Kidney tubule cell (primary cell): ENCODE measurements at places on chromosomes 3 and 15.
A peak's percentile ranks its signal among the peaks of the same experiment; 100 is the strongest.

GRCh38 chr3:143963946-143964345, 7.7 kb upstream of the DIPK2A start:
- no peak for DNase-seq

- DNase-seq: no peak
Observed at GRCh38 chr3:129095285-129095684, 26.3 kb downstream of the RAB43 start.

- peak; percentile 29 for DNase-seq
Observed at GRCh38 chr3:28328188-28329151, 20.1 kb upstream of the ZCWPW2 start.

DNA sequence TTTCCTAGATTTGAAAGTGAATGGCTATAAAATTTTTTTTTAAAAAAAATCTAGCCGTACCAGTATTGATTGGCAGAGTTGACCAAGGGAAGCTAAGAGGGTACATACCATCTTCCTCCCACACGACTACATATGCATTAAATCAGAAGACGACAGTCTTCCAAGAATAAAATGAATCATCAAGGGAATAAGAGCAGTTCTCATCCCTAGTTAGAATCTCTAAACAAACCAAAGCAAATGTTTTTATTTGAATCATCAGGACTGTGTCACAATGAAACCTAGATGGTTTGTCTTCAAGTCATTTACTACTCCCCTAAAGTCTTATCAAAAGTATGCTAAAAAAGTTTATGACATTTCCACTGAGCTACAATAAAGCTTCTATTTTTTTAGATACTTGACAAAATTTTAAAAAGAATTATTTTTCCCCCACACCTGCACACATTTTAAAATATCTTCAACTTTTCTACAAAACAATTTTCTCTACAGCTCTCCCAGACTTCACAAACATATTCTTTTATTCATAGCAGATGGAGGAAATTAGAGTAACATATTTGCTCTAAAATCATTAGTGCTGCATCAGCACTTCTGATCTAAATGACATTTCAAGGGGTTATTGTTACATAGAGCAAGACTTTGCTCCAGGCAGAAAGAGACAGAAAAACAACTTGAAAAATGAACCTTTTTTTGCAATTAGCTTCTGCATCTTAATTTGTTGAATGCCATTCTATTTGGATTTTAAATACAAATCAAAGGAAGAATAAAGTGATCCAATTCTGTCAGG, 547.1 kb downstream of the FHIT start:
- DNase-seq: peak; percentile 12

GRCh38 chr3:70049761-70050160, 50.2 kb downstream of the SAMMSON start:
- peak; percentile 19 for DNase-seq

GRCh38 chr3:17063596-17063995, 178.8 kb downstream of the PLCL2 start:
- no peak for DNase-seq
